ENCODE measurements at places on chromosomes 5 and 9.

GRCh38 chr5:176806137-176806536 is 4.2 kb upstream of the UNC5A start:
- no peak for DNase-seq

DNA sequence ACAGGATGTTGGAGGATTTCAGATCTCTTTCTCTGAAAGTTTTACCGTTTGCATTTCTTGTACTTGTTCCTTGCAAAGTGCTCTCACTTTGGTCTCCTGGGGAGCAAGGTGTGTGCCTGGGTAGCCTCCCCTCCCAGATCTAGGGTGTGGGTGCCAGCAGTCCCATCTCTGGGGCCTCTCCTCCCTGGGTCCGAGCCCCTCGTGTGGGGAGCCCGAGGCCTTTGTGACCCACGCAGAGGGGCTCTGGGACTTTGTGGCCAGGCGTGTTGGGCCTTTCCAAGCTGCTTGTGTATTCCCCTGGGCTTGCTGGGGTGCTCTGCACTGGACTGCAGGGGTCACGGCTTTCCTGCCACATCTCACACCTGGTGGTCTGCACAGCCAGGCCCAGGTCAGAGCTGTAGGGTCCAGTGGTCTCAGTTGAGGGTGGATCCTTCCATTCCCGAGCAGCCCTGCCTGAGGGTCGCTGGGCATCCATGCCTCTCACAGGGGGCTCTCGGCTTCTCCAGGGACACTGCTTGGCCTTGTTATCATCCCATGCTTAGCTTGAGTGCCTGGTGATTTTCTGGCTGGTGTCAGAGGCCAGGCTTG is 96.3 kb downstream of the CACNA1B start:
- no peak for DNase-seq

- DNase-seq = no peak
Measured at GRCh38 chr9:90340421-90340820, 302.2 kb downstream of the DIRAS2 start.

DNA sequence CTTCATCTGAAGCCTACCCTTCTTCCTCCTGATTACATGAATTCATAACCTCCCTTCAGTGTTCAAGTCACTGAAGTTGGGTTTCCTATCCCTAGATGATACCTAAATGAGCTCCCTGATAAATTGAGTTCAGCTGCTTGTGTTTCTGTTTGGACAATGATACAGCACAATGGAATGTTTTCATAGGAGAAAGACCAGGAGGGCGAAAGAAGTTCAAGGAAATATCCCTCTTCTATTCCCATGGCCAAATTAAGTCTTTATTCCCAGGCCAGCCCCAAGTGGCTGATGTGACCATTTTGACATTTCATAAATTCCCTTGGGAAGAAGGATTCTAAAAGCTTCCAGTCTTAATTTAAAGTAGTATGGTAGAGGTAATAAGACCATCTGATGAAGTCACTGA is 555.8 kb upstream of the CLINT1 start:
- no peak for DNase-seq

DNA sequence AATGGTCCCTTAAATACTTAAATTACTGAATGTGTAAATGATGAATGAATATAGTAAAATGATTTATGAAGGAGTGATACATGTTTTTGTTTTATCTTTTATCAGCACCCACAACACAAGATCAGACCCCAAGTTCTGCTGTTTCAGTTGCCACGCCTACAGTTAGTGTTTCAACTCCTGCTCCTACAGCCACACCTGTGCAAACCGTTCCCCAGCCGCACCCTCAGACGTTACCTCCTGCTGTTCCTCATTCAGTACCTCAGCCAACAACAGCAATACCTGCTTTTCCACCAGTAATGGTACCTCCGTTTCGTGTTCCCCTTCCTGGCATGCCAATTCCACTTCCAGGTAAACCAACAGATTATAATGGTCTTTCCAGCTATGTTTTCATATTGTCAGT is 16.3 kb downstream of the TCERG1 start:
- no peak for DNase-seq

GRCh38 chr5:180684623-180685161 is 35.3 kb upstream of the FLT4 start:
- no peak for DNase-seq

DNA sequence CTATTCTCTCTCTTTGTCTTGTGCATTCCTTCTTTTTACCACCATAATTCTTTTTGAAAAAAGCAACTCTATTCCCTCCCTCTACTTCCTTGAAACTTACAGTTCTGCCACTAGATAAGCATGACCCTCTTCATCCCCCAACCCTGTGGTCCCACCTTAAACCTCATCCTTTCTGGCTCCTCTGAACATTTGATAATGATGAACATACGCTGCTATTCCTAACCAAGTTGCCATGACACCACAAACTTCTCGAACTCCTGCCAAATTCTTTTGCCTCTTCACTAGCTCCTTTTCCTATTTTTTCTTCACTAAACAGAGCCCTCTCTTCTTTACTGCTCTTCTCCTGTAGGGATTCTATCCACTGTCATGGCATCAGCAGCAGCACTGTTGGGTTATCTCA is 57.1 kb downstream of the MOCS2 start:
- no peak for DNase-seq

DNA sequence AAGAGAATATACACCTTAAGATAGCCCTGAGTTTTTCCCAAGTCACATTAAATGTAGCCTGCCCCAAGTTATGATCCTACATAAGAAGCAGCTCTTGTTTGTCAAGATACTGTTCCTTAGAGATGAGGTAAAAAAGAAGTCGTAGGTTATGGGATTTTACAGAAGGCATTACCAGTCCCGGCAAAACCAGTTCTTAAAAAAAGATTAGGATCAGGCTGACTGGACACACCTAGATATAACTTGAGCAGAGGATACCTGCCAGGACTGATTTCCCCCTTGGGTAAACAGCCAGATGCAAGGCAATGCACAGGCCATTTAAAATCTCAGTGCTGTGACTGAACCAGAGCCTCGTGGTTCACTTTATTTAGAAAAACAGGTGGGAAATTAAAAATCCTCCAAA is 14.1 kb upstream of the SEMA5A start:
- DNase-seq = no peak

- DNase-seq = no peak
Measured at GRCh38 chr5:176362233-176362490, 598 bp upstream of the KIAA1191 start.

GRCh38 chr5:180830253-180831138 is 27.9 kb upstream of the MGAT1 start:
- peak; percentile 56 for DNase-seq

DNA sequence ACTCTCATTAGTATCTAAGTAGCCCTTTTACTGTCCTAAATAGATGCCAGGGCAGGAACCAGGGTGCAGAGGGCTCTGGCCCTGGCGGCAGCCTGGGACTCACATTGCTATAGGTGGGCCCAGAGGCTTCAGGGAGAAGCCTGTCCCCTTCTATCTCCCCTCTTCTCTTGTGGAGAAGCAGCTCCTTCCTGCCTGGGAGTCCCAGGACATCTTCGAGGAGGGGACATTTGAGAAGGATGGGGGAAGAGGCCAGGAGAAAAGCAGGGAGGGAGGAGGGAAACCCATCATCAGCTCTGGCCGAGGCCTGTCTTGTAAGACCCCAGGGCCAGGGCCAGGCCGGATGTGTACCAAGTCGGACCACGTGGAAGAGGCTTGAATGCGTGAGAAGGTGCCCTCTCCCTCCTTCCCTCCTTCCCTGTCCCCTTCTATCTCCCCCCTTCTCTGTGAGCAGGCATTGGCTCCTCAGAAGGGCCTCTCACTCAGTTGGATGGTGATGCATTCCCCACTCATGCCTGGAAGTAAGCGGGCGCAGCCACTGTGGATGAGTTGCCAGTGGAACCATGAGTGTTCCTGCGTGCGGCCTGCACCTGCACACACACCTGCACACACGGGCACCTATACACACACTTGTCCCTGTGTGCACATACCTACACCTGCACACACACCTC is 20.7 kb upstream of the LPCAT1 start:
- no peak for DNase-seq

GRCh38 chr5:74433255-74433895 is 207.2 kb downstream of the ENC1 start:
- DNase-seq = no peak

DNA sequence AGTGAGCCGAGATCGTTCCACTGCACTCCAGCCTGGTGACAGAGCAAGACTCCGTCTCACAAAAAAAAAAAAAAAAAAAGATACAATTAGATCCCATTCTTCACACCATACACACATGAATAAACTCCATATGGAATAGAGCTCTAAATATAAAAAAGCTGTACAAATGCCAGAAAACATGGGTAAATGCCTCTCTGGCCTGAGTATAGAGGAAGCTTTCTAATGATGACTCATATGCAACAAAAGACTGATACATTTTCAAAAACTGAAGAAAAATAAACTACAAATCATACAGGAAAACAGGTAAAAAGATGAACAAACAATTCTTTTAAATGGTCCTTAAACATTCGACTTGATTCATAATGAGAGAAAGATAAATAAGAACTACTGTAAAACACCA is 8.6 kb downstream of the ZFP62 start:
- DNase-seq = no peak

DNA sequence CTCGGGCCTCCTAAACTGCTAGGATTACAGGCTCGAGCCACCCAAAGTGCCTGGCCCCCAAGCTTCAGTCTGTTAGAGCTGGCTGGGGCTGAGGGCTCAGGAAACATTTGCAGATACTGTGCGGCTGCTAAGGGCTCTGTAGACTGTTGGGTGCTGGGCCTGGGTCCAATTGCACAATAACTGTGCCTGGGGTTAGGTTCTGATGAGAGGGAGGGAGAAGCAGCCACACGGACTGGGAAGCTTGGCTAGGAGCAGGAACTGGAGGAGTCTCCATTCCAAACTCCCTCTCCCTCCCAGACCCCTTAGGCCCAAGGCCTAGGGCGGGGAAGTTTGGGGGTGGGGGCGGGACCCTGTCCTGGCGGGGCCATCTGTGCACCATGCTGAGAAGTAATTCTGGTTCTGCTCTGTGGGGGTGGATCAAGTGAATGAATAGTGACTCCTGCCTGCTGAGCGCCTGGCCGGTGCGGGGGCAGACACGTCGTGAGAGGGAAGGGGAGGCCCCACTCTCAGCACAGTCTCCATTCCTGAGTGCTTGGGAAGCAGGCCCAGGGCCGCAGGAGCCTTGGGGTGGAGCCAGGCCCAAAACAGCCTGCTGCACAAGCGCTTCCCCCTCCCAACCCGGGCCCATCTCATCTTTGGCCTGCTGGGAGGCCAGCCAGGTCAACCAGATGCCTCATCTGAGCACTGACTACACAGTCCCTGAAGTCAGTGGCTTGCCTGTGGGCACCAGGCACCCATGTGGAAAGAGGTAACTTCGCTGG is 1.5 kb downstream of the ASS1 start:
- DNase-seq = no peak

DNA sequence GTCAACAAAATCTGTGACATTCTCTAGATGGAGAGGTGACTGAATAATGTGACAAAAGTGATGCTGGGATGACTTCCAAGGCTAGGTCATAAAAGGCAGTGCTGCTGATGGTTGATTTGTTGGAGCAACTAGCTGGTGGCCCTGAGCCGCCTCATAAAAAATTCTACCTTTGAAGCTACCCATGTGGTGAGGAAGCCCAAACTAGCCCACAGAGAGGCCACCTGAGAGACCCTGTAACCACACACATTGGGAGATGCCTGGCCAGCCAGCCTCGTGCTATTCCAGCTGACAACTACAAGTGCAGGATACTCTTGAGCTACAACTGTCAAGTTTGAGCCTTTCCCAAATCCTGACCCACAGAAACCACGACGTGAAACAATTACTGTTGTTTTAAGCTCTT is 22.7 kb downstream of the CLTA start:
- DNase-seq = no peak

DNA sequence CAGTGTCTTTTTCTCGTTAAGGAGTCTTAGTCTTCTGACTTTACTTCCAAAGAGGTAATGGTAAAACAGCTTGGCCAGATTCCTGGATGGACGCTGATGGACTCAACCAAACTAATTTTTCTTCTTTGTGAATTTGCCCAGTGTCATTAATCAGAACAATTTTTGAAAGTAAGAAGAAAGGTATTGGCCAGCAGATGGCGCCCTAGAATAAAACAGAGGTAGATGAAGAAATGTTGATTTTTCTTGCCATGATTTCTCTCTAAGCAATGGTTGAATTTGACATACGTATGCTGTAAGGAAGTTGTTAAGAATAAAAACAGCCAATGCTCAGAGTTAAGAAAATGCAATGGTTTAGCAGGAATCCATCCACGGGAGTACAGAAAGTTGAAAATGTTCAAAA is 500.0 kb downstream of the DIRAS2 start:
- DNase-seq = no peak

GRCh38 chr9:76464706-76465105 is 5.7 kb downstream of the GCNT1 start:
- DNase-seq = no peak

DNA sequence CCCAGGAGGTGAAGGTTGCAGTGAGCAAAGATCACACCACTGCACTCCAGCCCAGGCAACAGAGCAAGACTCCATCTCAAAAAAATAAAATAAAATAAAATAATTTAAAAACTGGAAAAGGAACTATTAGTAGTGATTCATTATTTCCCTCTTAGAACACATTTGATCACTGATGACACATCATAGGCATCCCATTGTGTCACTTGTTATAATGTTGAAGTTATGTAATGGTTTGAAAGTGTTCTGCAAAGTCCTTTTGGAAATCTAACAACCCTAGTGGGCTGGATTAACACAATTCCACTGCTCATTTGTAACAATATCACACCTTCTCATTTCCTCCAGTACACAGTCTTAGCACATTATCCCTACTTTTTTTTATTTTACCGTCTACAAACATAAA is 81.8 kb upstream of the LMNB1 start:
- DNase-seq = no peak

GRCh38 chr5:124907098-124907644 is 160.7 kb upstream of the ZNF608 start:
- no peak for DNase-seq

GRCh38 chr9:79334711-79335110 is 237.1 kb upstream of the TLE4 start:
- DNase-seq = no peak

- no peak for DNase-seq
Measured at GRCh38 chr5:133113331-133114061, 61.7 kb downstream of the HSPA4 start.

- no peak for DNase-seq
Measured at GRCh38 chr5:43051684-43052083, 11.6 kb upstream of the ANXA2R start.

- no peak for DNase-seq
Measured at GRCh38 chr5:171904886-171905285, 101.6 kb downstream of the FBXW11 start.

- no peak for DNase-seq
Measured at GRCh38 chr5:139820606-139821005, 25.0 kb downstream of the PSD2 start.

DNA sequence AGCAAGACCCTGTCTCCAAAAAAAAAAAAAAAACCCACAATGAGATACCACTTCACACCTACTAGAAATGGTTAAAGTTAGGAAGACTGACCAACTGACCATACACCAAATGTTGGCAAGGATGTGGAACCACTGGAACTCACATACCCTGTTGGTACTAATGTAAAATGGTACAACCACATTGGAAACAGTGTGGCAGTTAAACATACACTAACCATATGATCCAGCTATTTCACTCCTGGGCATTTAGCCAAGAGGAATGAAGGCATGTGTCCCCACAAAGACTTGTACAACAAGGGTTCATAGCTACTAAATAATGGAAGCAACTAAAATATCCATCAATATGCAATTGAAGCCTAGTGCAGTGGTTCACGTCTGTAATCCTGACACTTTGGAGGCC is 21.3 kb downstream of the NAIF1 start:
- DNase-seq = no peak
